ENCODE measurements at places on chromosomes 7 and 10. TPM values are rescaled to one million over a fixed set of nuclear protein-coding genes. Genes with fewer than 3 reads are reported as not detected.

Gene ZCWPW1
- total RNA-seq, result 11.8 TPM

Gene EEPD1
- 9.9 TPM for total RNA-seq

Gene JAKMIP3
- total RNA-seq, result 0.72 TPM

Gene MSMB
- total RNA-seq, result not detected

Gene PDZD7
- 0.48 TPM for total RNA-seq

Gene OR2A42
- 0.48 TPM for total RNA-seq

Gene ZNF117
- total RNA-seq, result 27.7 TPM

GRCh38 chr10:15379078-15379477, 8.0 kb upstream of the FAM171A1 start:
- no peak for DNase-seq

GRCh38 chr7:85286446-85286845, 99.6 kb upstream of the SEMA3D start:
- DNase-seq, result peak; percentile 13

DNA sequence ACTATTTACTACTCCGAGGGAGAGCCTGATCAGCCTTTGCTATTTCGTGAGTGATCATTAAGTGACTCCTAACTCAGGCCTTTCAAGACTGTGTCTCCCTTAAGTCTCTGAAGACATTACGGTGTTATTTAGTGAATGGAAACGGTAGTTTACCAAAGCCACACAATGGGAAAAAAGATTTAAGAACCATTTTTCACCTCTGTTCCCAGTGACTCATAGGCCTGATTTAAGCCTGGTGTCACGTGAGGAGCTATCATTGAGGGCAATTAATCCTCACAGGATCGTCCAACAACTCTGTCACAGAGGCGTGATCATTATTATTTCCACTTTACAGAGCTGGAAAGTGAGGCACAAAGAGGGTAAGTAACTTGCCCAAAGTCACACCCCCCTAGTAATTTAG, 20.3 kb downstream of the C10orf90 start:
- no peak for DNase-seq

DNA sequence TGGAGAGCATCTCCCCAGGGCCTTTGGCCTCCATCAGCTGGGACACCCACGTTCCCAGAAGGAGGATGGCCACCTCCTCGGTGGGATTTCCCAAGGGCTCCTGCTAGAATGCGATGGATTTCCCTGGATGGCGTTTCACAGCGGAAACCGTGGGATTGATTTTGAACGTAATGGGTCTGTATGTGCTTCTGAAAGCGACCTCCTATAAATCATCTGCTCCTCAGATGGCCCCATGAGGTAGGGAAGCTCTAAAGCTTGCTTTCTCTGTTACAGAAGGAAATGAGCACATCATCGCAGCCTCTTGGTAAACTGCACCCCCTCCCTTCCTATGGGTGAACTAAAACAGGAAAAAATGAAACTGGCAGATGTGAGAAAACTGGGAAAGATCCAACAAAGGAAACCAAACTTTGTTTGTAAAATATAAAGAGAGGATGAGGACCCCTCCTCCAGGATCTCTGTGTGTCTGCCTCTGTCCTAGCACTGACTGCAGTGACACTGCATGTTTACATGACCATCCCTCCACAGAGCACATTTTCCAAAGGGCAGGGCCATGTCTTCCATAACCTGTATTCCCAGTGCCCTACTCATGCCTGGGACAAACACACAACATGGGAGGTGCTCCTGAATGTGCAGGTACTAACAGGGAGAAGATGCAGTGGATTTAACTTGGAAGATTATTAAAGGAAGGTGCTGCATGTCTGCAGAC, 57.6 kb downstream of the LYZL1 start:
- DNase-seq, result no peak

- no peak for DNase-seq
These were observed 52.8 kb downstream of the CUBN start for GRCh38 chr10:17076626-17077345.

DNA sequence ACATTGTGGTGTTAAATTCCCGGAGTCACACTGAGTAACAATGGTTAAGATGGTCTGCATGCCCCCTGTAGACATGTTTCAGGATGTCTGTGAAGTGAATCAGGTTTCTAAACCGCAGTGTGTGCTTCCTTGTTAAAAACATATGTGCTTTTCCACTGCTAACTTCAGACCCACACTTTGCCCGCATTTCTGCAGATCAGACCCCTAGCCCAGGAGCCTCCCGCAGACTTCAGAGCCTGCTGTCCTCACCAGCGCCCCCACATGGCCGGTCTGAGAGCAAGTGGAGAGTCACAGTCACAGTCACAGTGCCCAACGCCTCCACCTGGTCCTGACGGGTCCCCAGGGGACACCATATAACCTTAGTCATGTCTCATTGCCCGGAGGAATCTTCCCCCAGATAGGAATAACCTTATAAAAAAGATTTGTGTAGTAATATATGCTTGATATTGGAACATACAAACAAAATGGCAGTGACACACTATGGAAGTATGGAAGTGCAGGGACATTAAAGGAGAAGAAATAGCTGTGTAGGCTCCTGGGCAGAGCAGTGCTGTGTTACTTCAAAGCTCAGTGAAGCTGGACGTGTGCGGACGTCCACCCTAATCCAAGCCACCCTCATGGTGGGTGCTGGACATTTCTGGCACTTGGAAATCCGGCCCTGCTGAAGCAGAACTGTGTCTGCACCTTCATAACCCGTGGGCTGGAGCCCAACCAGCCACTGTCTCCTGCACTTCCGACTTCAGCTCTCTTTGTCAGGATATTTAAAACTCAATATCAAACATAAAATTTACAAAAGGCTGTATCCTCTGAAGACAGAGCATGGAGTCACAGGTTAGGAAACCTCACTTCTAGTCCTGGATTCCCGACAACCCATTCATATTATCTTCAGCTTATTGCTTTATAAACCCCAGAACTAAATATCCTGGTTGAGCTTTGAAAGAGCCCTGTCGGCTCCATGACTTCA, 29.0 kb downstream of the GSTO2 start:
- DNase-seq, result no peak

DNA sequence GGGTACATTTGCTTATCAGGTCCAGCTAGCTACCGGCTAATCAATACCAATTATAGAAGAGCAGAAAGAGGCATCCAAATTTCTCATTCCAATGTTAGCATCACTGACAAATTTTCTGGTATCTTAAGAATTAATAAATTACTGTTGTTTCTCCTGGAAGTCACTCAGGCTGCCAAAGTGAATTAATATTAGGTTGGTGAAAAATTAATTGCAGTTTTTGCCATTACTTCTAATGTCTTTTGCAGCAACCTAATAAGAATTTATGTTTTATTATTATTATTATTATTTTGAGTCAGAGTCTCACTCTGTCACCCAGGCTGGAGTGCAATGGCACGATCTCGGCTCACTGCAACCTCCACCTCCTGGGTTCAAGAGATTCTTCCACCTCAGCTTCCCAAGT, 979.9 kb downstream of the TYW1 start:
- DNase-seq, result no peak

- DNase-seq, result no peak
These were observed 4.6 kb upstream of the CYP3A4 start for GRCh38 chr7:99788554-99788953.

- no peak for DNase-seq
These were observed 83.6 kb downstream of the LRRN3 start for GRCh38 chr7:111174510-111174909.

DNA sequence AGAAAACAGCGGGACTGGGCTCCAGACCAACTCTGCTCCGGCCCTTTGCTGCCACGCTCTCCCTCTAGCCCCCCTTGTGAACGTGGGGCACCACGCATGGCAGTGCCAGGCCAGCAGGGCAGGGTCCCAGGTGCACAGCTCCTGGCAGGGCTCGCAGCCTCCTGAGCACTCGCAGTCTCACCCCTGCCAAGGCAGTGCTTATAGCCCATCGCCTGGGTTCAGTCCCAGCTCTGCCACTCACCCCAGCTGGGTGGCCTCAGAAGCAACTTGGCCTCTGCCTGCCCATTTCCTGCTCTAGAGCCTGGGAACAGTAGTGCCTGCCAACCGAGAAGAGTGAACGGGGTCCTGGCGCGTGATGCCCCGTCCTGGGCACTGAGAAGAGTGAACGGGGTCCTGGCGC, 36.3 kb downstream of the CFAP46 start:
- no peak for DNase-seq

DNA sequence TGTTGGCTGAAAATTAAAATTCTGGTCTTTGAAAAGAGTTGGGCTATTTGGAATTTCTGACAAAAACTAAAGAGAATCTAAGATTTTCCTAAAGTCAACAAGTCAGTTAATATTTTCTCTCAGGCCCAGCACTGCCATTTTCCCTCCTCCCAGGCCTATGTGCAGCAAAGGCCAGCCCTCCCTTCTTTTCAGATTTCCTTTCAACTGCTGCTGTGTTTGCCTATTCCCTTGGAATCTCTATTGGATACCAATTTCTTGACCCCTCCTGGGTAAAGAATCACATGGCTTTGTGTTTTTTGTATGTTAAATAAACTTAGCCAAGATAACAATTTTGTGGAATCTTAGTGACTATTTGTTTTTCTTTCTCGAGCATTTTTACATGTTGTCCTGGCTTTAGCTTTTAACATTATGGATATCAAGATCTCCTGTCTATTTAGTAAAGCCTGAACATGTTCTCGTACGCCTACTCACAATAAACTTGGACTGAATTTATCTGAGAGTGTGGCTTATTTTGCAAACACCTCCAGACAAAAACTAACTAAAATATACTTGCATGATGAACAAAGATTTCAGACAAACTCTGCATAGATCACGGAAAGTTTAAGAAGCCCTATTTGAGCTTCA, 19.9 kb downstream of the MACC1 start:
- no peak for DNase-seq

GRCh38 chr10:126009650-126010049, 113.3 kb downstream of the FANK1 start:
- peak; percentile 75 for DNase-seq

DNA sequence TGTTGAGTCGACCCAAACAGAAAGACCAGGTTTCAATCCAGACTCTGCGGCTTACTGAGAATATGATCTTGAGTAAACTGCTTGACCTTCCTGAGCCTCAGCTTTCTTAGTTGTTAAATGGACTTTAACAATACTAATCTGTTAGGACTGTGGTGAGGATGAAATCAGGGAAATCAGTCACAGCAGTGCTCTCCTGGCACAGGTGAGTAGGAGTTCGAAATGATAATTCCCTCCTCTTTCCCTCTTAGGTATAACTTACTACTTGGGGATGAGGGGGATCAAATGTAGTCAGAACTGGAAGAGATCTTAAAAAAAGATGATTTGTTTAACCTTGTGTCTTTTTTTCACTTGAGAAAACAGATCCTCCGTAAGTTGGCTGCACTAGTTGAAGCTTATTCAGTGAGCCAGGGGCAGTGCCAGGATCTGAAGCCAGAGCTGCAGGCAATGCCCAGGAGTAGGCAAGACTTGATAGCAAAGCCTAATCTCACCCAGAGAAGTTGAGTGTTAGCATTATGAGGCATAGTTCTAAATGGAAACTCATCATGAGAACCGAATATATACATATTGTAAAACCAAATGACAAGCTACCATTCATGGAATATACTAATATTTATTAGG, 1.8 kb upstream of the MAGI2 start:
- DNase-seq, result no peak

- DNase-seq, result no peak
These were observed 19.3 kb downstream of the OR2F1 start for GRCh38 chr7:143973870-143974416.

DNA sequence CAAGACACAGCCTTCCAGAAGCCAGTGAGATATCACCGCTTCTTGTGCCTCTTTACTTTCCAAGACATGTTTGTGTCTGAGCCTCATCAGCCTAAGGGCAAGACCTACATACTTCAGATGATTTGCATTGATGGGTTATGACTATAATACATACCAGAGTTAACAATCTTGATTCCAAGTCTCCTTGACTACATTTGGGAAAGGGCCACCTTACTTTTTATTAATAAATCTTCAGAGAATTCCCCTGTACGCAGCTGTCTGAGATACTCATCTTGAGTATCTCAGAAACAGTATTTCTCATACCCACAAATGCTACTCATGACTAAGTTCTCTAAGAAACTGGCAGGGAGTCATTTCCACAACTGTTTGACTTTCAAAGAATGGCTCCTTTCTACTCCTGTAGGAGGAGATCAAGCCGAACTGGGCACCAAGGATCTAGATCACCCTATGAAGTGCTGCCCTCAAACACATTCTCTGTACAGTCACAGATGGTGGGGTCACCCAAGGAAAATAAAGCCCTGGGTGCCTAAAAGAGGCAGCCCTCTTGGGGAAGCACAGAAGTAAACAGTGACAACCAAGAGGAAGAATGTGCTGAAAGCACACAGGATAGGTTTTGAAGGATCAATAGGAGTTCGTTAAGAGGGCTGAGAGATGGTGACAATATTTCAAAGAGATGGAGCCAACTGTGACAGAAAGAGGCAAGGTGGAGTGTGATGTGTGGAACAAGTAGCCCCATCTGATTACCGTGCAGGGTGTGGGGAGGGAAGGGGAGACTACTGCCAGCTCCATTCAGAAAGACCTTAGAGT, 138.9 kb downstream of the JAZF1 start:
- DNase-seq, result peak; percentile 56

DNA sequence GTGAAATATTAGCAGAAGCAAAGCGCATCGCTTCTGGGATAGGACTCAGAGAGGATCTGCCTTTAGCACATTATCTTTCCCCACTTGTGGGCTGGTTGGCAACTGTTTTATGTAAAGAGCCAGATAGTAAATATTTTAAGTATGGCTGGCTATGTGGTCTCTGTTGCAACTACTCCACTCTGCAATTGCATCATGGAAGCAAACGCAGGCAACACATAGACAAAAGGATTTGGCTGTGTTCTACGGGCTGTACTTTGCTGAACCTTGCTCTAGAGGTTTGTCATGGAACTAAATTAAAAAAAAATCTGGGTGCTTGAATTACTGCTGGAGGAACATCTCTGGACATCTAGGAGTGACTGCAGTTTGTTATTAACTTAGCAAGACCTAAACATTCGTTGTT, 307.8 kb upstream of the TPK1 start:
- DNase-seq, result no peak

DNA sequence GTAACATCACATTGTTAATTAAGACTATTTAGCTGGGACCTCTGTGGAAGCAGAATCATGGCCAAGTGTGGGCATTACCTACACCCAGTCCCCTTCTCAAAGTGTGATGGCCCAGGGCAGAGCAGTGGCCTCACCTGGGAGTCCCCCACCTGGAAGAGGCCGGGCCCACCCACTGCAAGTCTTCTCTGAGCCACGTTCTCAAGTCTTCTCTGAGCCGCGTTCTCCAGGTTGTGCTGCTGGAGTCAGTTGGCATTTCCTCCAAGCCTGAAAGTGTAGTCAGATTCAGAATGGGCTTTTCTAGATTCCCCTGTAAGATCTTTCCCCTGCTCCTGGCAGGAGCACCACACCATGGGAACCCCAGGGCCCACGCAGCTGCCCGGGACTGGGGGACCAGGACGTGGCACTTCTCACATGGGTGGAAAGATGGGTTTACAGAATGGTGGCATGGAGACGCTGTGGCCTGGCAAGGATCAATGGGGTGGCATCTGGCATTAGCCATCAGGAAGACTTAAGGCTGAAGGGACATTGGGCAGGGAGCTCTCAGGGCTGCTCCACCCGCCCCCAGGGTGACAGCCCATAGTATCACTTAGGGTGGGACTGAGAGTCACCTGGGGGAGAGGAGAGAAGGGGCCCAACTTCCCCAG, 68.0 kb downstream of the MKI67 start:
- DNase-seq, result no peak

- peak; percentile 40 for DNase-seq
These were observed 289.1 kb downstream of the FGFR2 start for GRCh38 chr10:121309164-121309563.
